ENCODE measurements at places on chromosomes 1 and 21. TPM values are rescaled to one million over a fixed set of nuclear protein-coding genes. Genes with fewer than 3 reads are reported as not detected.

The NAV1 gene
- total RNA-seq: 9.1 TPM

The APP gene
- 284 TPM for total RNA-seq

The GBP7 gene
- total RNA-seq: not detected

The FMO2 gene
- total RNA-seq: not detected

The MAP10 gene
- 0.92 TPM for total RNA-seq

The FMO3 gene
- total RNA-seq: not detected

The EDARADD gene
- 2.8 TPM for total RNA-seq

The NRAS gene
- total RNA-seq: 27.6 TPM

The FALEC gene
- not detected for total RNA-seq

The COL9A2 gene
- total RNA-seq: 0.24 TPM

The TMEM61 gene
- total RNA-seq: 0.39 TPM

The IL22RA1 gene
- total RNA-seq: 7.3 TPM

The KCNE1 gene
- total RNA-seq: not detected
